Endodermal cell (in vitro differentiated cells): ENCODE measurements at places on chromosomes 7 and 10. TPM values are rescaled to one million over a fixed set of nuclear protein-coding genes. Genes with fewer than 3 reads are reported as not detected.
A peak's percentile ranks its signal among the peaks of the same experiment; 100 is the strongest.

Gene EZH2
- total RNA-seq = 25.5 to 49.2 TPM (median 46.0 TPM) in 3 replicates

DNA sequence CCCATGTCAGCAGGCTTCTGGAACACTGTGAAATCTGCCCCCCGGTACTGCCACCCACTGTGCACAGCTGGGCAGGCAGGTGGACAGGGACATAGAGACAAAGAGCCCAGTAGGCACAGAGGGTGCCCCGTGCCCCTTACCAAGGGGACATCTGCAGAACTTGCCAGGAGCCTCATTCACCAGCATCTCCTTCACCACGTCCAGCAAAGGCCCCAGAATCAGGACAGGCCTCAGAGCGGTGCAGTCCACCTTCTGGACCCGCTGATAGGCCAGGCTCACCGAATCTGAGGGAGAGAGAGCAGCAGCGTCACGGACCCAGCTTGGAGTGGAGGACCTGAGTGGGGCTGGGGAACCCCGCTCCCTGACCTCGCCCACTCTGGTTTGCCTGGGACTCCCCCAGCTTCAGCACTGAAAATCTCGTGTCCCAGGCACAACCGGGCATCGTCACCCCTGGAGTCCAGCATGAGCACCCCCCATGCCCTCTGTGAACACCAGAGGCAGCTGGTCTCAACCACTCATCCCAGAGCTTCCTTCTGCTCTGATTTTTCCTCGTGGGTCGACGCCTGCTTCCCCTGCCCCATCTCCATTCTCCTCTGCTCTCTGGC lies 130.1 kb downstream of the DLG5 start:
- DNase-seq = no peak

GRCh38 chr7:18096087-18096486 lies 68.4 kb upstream of the PRPS1L1 start:
- no peak for DNase-seq

- DNase-seq = no peak
Observed at GRCh38 chr7:65749039-65749438, 123.8 kb upstream of the VKORC1L1 start.

GRCh38 chr7:128931190-128931798 lies 6.4 kb upstream of the IRF5 start:
- no peak for DNase-seq

- no peak for DNase-seq
Observed at GRCh38 chr10:11699550-11700097, 42.6 kb upstream of the ECHDC3 start.

Gene ST8SIA6
- total RNA-seq = 0.33 to 0.46 TPM (median 0.40 TPM) in 3 replicates

GRCh38 chr7:25522727-25523126 lies 294.4 kb upstream of the NPVF start:
- DNase-seq = no peak

DNA sequence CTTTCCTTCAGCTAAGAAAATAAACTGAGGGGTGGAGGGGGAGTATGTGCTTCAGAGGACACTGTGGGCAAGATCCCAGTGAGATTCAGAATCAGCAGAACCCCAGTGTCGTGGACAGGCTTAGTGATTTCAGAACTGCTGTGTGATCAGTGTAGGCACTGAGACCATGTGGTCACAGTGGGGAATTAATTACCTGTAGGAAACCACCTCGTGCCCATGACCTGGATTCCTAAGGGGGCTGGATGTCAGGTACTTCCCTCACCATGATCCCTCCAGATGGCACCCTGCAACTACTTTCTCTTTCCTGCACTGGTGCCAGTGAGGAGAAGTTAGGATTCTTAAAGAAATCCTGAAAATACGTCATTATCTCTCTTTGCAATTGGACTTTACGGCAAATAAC lies 64.4 kb downstream of the HBP1 start:
- peak; percentile 60 for DNase-seq

DNA sequence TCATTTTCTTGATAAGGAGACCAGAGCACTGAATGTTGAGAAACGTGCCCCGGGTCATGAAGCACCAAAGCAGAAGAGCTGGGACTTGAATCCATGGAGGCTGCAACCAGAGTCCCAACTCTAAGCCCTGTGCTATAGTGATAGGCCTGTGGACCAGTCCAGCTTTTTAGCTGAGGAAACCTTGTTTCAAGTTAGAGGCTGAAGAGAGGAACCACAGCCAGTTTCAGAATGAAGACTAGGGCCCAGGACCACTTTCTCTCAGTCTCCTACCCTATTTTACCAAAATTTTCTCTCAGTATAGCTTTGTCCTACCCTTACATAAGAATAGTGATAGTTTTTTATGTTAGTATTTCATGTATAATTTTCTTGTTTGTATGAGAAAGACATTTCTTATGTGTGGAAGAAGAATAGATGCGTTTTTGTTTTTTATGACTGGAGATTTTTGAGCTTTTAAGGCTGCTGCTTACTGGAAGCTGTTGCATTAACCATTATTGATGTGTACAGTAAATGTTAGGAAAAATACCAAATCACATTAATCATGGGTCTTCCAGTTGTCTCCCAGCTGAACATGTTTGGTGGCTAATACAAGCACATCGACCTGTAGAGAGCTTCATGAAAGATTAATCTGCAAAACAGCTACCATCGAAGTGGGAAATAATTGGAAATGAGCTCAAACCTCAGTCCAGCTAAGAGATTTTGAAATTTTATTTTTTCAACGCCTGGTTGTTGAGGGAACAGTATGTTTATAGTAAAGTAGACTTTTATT lies 45.0 kb upstream of the CSTF2T start:
- no peak for DNase-seq

DNA sequence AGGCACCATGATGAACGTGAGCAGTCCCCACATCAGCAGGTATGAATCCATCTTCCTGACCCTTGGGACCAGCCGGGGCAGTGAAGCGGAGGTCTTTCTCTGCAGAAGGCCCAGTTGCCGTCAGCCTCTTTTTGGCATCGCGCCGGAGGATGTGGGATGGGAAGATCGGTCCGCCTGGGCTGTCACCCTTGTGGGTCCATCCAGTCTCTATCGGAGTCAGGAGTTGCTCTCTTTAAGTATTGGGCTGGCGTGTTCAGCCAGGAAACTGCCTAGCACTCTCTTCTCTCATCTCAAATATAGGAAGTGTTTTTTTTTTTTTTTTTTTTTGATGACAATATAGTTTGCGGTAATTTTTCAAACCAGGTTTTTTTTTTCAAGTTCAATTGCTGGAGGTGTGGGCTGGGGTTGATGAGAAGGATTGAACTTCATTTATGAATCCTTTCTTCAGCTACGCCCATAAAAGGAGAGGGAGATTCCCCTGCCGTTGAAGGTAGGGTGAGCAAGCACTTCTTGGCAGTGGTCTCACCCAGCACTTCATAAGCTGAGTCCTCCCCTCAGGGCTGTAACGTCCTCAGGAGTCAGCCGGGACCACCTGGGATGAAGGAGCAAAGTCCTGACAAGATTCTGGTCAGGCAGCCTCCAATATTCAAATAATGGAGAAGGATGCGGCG lies at the start of gene IL2RA:
Gene IL2RA, minus strand, starts transcription at position 267 of the 671 bp plus-strand sequence. Its CDS starts 216 bp downstream, at position 51.
- DNase-seq = peak; percentile 43

GRCh38 chr7:22419488-22419887 lies 62.5 kb upstream of the RAPGEF5 start:
- DNase-seq = no peak

DNA sequence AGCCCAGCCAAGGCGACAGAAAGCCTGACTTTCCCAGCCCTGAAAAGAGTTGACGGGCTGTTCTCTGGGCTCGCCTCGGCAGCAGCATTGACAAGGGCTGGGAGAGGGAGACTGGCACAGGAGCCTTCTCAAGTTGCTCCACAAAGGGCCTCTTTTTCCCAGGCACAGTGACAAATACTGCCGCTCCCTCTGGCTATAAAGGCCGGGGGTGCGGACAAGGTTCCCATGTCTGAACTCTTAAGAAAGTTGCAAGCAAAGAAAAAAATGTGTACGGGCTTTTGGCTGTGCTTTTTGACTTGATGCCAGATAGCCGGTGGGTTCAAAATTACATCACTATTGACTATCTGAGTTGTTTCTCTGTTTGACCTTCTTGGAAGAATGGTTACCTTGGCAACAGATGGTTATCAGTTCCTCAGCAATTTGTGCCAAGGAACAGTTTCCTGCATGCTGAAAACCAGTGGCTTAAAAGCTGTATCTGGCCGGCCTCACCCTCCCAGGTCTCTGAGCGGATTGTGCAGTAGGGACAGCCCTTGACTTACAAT lies 115.9 kb upstream of the EEPD1 start:
- no peak for DNase-seq

- no peak for DNase-seq
Observed at GRCh38 chr10:70921285-70921684, 32.9 kb upstream of the PCBD1 start.

- no peak for DNase-seq
Observed at GRCh38 chr10:21797984-21798765, 205.4 kb downstream of the DNAJC1 start.

Gene LIPM
- not detected in 2 replicates for total RNA-seq

Gene SPDYE2B
- not detected in 3 replicates for total RNA-seq

DNA sequence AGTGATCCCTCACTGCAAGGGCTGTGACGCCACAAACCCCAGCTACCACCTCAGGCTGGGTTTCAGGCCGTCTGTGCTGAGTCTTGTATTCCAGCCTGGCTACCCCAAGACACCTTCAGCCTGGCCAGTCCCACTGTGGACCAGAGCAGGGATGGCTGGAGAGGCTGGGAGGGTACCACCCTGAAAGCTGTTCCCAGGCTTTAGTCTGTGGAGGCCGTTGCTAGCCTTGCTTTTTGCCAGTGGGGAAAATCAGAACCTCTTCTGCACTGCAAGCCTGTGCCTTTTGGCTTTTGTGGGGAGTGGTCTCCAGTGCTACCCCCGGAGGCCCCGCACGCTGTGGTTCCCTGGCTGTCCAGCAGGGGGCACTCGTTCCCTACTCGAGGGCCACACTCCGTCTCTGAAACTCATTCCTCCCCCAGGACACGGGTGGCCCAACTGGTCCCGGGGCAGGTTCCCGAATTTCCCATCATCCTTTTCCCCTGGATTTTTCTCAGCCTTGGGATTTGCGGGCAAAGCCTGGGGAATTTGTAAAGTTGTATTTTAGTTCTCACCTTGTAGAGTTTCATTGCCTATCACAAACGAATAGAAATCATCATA lies 128.4 kb upstream of the BTBD16 start:
- peak; percentile 93 for DNase-seq

GRCh38 chr10:14349081-14349480 lies 18.4 kb upstream of the FRMD4A start:
- no peak for DNase-seq

Gene MRPL43
- 68.9 and 73.4 TPM in 2 replicates for total RNA-seq

- no peak for DNase-seq
Observed at GRCh38 chr7:26195867-26196657, 4.5 kb downstream of the HNRNPA2B1 start.

Gene VWC2
- not detected in 2 replicates for total RNA-seq

Gene SPDYE2
- not detected in 3 replicates for total RNA-seq

DNA sequence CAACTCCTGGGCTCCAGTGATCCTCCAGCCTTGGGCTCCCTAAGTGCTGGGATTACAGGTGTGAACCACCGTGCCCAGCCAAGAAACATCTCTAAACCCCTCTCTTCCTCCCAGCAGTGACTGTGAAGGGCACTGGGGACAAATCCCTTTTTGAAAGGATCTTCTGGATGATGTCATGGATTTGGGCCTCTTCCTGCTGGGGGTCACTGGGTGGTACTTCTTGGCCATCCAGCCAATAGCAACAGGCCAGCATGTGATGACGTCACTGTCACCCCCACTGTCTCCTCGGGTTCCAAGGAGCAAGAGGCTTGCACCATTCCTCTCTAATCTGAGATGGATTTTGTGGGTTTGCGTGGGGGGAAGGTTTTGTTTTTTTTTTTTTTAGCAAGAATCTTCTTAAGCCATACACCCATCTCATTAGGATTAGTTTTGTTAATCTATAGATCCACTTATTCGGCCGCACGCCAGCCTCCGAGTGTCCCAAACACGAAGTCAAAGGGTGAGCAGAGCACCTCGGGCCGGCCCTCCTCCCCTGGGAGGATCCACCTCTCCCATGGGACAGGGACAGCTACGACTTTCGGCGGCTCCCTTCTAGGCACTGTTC lies 29.4 kb upstream of the TNRC18 start:
- DNase-seq = peak; percentile 84

- no peak for DNase-seq
Observed at GRCh38 chr7:92655346-92655884, 65.2 kb upstream of the FAM133B start.

GRCh38 chr7:156652886-156653568 lies 12.5 kb downstream of the RNF32 start:
- DNase-seq = no peak

DNA sequence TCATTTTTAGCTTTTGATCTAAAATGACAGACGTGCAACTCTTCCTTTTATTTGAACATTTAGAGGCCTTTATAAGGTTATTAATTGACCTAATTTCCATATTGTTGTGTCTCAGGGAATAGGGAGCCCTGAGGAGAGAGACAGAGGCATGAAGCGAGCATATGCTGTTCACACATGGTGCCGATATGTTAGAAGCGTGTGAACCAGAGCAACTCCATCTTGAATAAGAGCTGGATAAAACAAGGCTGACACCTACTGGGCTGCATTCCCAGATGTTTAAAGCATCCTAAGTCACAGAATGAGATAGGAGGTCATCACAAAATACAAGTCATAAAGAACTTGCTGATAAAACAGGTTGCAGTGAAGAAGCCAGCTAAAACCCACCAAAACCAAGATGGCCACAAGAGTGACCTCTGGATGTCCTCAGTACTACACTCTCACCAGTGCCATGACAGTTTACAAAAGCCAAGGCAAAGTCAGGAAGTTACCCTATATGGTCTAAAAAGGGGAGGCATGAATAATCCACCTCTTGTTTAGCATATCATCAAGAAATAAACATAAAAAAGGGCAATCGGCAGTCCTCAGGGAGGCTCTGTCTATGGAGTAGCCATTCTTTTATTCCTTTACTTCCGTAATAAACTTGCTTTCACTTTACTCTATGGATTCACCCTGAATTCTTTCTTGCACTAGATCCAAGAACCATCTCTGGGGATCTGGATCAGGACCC lies 80.1 kb downstream of the SEC61G start:
- no peak for DNase-seq

Gene TSPAN33
- total RNA-seq = 24.8 to 36.7 TPM (median 35.6 TPM) in 3 replicates

- peak; percentile 70 for DNase-seq
Observed at GRCh38 chr10:130809761-130810515, 501.6 kb downstream of the TCERG1L start.

Gene ABCB8
- 27.0 to 35.9 TPM (median 34.8 TPM) in 3 replicates for total RNA-seq

DNA sequence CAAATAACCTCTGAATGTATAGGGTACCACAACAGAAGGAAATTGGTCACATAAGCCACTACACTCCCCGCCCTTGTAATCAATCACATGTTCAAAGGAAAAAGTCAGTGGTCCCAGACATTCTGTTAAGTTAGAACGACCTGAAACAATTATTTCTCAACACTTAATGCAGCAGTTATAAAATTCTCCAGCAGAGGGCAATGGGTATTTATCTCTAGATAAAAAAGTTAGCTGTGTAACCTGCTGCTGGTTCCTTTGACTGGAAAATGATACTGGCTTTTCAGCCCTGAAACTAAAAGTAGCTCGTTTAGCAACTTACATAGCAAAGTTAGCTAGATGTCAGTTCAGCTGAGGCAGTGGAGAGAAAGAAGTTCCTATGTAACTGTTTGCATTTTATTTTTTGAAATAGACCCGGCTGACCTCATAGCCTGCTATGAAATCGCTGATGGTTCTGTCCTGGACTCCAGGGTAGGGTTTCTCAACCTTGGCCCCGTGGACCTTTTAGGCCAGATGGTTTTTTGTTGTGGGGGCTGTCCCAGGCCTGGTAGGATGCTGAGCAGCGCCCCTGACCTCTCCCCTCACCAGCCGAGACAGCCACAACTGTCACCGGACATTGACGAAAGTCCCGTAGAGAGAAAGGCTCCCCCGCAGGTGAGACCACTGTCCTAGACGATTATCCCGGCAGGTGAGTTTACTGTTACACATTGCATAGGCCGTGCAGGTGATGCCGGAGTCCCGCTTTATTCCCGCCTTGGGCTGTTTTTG lies 40.2 kb upstream of the PROSER2 start:
- peak; percentile 49 for DNase-seq
